ENCODE measurements at places on chromosomes 6 and 20.

- DNase-seq: no peak
Observed at GRCh38 chr6:142537612-142538478, 236.0 kb downstream of the ADGRG6 start.

- no peak for DNase-seq
Observed at GRCh38 chr6:63525186-63525878, 46.9 kb upstream of the LOC128125822 start.

DNA sequence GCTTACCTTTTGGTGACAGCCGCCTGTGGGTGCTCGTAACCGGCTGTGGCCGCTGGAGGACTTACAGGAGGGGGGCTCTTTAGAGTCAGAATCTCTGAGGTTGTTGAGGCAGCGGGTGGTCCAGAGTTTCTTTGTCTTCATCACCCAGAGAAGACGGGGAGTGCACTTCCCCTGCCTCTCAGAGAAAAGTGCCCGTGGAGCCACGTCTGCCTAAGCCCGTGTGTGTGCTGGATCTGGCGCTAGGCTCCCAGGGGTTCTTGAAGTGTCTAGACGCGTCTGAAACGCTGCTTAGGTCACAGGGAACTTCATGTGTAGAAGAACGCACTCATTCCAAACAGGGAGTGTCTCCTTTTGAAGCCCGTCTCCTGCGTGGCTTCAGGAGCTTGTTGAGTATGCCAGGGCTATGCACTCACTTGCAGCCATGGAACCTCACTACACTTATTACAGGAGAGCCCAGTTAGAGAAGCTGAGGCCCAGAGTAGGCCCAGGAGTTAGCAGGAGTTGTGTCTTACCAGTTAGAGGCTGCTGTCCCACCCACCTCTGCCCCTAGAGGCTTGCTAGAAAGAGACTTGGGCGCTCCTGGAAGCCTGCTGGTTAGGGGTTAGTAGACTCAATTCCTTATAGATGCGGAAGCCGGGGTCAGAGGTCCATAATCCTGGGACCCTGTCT is 1.3 kb downstream of the LSM14B start:
- DNase-seq: no peak

- DNase-seq: no peak
Observed at GRCh38 chr6:75746221-75746620, 2.8 kb upstream of the MYO6 start.

- DNase-seq: no peak
Observed at GRCh38 chr6:159871906-159872305, 18.9 kb upstream of the MAS1 start.

DNA sequence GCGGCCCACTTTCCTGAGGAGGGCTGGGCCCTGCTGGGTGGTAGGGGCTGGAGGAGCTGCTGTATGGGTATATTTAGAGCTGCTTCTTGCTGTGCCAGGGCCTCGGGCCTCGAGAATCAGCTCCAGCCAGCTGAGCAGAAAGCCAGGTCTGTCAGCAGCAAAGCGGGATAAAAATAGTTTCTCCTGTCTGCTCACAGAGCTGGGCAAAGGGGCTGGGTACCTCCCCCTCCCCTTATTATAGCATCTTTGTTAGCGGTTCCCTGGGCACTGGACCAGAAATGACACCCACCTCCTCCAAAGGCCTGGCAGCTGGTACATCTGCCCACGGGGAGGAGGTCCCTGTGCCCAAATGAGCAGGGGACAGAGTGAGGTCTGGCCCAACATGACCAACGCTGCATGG is 6.0 kb downstream of the SCRT2 start:
- DNase-seq: no peak

DNA sequence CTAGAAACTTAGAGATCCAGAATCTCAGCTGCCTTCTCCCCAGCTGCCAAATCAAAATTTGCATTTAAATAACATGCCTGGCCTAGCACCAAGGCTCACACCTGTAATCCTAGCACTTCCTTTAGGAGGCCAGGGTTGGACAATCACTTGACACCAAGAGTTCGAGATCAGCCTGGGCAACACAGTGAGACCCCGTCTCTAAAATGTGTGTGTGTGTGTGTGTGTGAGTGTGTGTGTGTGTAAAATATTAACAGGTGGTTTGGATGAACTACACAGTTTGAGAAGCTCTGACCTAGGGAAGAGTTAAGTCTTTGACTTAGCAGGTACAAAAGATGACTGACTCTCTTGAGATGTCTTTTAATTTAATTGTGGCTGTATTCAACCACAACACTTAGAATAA is 20.2 kb upstream of the CD2AP start:
- no peak for DNase-seq

- DNase-seq: no peak
Observed at GRCh38 chr20:37822141-37822601, 80.8 kb upstream of the VSTM2L start.

- no peak for DNase-seq
Observed at GRCh38 chr20:54219751-54220426, 12.0 kb downstream of the PFDN4 start.

DNA sequence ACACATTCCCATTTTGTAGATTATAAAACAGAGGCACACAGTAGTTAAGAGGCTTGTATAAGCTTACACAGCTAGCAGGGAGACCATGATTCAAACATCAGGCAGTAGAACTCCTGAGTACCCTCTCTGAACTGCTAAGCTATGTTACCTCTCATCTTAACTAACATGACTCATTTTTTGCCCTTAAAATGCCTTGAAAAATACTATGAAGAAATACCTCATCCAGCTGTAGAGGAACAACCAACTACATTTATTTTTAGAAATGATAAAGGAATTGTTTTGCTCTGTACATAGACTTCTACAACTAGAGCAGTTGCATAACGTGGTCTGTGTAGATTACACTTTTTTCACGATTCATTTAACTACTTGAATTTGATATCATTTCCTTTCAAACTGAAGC is 102.1 kb downstream of the FLRT3 start:
- DNase-seq: no peak

DNA sequence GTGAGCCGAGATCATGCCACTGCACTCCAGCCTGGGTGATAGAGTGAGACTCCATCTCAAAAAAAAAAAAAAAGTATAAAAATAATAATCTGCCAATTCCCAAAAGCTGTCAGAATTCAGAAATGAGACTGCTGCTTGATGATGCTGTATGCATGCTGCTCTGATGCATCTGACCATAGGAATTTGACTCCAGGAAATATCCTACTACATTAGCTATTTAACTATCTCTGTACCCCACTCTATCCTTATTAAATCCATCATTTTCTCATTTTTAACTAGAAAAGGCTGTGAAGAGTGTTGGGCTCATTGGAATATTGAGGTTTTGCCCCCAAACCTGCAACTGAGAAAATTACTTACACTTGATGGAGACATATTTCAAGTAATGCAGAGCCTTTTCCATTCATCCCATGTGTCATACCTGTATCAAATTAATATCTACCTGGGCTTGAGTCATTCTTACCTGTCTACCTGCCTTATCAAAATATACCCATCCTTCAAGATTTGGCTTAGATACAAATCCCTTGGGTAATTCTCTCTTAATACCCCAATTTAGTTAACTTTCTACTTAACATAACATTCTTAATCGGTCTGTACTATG is 135.2 kb upstream of the PREP start:
- DNase-seq: no peak

DNA sequence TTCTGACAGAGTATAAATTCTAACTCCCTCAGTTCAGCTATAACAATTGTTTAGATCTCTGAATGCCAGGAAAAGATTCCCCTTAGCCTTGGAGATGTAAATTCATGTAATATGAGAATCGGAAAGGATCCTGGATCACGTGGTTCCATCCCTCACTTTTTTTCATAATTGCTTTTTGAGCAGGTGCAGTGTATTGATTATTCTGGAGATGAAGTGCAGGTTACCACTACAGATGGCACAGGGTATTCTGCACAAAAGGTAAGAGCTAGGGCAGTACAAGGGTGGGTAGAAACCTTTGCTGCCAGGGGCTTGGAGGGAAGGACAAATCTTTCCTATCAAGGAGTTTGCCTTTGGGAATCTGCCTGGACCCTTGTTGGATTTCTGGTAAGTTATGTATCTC is 52.7 kb downstream of the KDM1B start:
- DNase-seq: no peak

- DNase-seq: no peak
Observed at GRCh38 chr6:13068586-13069210, 259.6 kb downstream of the TBC1D7 start.

DNA sequence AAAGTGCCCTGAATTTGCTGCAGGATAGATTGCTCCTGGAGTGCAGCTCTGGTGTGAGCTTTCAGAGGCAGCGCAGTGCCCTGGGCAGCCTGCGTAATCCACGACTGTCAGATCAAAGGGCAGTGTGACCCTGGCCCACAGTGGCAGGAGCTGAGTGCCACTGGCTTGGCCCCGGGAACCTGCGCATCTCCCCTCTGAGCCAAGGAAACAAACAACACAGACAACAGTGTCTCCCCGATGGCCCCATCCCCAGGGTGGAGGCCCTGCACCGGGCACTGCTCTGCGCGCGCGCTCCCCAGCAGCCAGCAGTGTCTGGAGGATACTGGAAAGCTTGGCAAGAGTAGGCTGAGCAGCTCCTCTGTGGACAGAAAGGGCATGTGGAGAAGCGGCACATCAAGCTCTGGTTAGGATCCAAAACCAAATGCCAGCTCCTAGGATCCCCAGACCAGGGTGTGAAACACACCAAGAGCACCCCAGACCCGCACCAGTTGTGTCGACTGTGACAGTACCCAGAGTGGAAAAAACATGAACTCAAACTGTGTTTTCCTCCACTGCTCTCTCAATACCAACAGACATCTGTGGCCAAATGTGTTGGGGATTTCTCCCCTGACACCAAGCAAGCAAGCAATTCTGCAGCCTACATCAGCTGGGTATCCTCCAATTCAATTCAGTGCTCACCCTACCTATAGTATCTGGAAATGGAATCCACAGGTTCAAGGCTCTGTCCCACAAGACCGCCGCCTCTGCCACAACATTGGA is 26.7 kb downstream of the RBCK1 start:
- no peak for DNase-seq

- DNase-seq: no peak
Observed at GRCh38 chr6:125942672-125943527, 13.7 kb upstream of the HINT3 start.

DNA sequence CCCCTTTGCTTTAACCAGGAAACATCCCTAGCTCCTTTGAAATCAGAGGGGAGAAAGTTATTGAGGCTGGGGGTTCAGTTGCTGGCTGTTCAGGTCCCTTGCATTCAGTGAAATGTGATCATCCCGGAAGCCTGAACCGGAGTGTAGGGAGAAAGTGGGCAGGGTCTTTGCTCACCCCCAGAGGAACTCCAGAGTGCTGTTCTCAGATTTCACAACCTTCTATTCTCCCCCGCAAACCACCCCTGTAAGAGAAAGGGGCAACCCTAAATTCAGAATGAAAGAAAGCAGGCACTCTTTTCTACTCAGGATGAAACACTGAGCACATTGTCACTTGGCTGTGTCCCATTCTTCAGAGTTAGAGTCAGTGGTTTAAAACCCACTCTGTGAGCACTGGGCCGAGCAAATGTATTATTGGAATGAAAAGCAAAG is 139.8 kb downstream of the KHDC1L start:
- no peak for DNase-seq

DNA sequence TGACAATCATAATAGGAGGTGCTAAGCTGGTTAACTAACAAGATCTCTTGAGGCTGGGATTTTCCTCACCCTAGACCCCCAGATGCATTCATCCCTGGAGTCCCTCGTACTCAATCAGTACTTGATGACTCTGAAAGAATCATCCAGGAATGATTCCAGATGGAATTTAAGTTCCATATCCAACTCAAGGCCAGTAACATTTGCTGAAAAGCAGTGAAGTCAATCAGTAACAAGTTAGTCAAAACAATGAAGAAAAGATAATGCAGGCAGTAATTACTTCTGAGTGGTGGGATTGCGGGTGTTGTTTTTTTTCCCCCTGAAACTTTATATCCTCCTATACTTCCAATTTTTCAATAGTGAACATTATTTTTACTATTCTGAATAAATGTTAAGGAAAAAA is 18.6 kb downstream of the GMDS start:
- DNase-seq: no peak

DNA sequence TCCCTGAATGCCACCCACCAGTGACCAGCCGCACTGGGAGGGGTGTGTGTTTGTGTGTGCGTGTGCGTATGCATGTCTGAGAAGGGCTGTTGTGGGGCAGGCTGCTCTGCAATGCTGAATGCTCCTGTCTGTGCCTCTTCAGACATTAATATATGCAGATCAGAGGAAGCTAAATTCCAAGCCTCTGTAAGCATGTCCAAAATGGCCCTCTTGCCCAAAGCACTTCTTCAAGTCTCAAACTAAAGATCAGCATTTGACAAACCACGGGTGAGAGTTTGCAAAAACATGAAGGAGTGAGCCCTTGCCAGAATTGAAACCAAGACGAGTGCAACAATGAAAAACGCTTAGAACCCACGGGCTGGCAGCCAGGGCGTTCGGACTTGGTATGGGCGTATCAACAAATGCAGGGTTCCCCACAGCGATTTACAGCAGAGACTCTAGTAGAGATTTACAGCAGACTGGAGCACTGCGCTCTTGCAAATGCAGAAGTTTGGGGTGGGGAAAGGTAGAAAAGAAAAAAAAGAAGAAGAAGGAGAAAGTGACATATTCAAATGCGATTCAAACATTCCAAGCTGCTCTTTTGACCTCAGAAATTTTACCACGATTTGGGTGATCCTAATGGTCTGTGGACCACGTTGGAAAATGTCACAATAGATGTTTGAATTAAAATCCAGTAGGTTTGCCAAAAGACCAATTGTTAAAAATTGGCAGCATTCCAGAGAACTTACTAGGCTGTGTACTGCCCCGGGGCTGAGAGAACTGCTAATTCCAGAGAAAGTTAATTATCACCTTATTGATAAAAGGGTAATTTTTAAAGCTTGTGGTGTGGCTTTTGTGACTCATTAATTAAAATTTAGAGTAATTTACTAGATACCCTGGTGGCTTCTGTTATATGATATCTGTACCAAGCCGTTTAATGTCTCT is 3.5 kb downstream of the SCML4 start:
- DNase-seq: peak; percentile 24

DNA sequence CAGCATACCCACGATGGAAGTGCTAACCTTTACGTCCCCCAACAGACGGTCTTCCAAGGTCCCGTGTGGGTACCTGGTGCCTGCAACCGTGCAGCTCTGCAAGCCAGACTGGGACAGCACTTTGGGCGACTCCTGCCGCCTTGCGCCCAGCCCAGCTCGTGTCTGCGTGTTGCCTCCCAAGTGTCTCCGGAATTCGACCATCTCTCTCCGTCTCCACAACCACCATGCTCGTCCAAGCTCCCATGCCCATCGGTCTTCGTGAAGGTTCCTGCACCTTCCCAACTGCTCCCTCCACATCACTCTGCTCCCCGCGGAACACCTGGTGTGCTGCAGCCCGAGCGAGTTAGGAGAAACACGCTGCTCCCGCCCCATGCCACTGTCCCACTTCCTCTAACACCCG is 173.2 kb upstream of the AFDN start:
- DNase-seq: no peak

DNA sequence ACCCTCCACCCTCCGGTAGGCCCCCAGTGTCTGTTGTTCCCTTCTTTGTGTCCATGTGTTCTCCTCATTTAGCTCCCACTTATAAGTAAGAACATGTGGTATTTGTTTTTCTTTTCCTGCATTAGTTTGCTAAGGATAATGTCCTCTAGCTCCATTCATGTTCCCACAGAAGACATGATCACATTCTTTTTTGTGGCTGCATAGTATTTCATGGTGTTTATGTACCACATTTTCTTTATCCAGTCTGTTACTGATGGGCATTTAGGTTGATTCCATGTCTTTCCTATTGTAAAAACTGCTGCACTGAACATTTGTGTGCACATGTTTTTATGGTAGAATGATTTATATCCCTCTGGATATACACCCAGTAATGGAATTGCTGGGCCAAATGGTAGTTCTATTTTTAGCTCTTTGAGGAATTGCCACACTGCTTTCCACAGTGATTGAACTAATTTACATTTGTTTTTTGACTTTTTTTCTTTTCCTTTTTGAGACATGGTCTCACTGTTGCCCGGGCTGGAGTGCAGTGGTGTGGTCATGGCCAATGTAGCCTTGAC is 4.5 kb downstream of the KPNA5 start:
- no peak for DNase-seq

All from activated CD4-positive, alpha-beta T cell treated with anti-CD3 and anti-CD28 coated beads for 1 hour (primary cell).